Naive thymus-derived CD4-positive, alpha-beta T cell (primary cell): ENCODE measurements at places on chromosomes 2 and 18. TPM values are rescaled to one million over a fixed set of nuclear protein-coding genes. Genes with fewer than 3 reads are reported as not detected.

Gene SPP2
- total RNA-seq, result not detected

Gene CLHC1
- 5.3 TPM for total RNA-seq

Gene SFT2D3
- total RNA-seq, result 16.6 TPM

Gene TRABD2A
- total RNA-seq, result 189 TPM

Gene CCDC85A
- not detected for total RNA-seq

Gene UGT1A9
- not detected for total RNA-seq

Gene HSBP1L1
- 13.2 and 13.7 TPM in 2 replicates for total RNA-seq

Gene EVX2
- not detected in 2 replicates for total RNA-seq

Gene SULT1C2
- not detected in 2 replicates for total RNA-seq

Gene COLEC11
- not detected for total RNA-seq

Gene NEMP2
- 22.4 TPM for total RNA-seq

Gene ZNF521
- total RNA-seq, result not detected in 2 replicates

Gene DUSP19
- total RNA-seq, result 0.92 and 1.3 TPM in 2 replicates

Gene NRP2
- total RNA-seq, result 0.50 TPM

Gene REG1B
- total RNA-seq, result not detected

Gene PRKAG3
- total RNA-seq, result not detected

Gene ZSWIM2
- not detected for total RNA-seq

Gene PSMA8
- 0.89 TPM for total RNA-seq

Gene HDAC4
- total RNA-seq, result 62.3 TPM

Gene B3GNT2
- total RNA-seq, result 16.9 TPM

Gene ANKRD29
- 0.17 TPM for total RNA-seq

Gene DUSP11
- total RNA-seq, result 54.1 TPM

Gene TRIM54
- not detected for total RNA-seq

Gene DSC3
- not detected in 2 replicates for total RNA-seq

Gene OTOF
- not detected for total RNA-seq

Gene ZAP70
- 387 TPM for total RNA-seq

Gene PLCD4
- total RNA-seq, result 0.45 TPM

Gene BOLL
- not detected for total RNA-seq

Gene MERTK
- 0.77 TPM for total RNA-seq

Gene UGT1A6
- not detected for total RNA-seq

Gene CBLN2
- total RNA-seq, result not detected

Gene ST6GAL2
- not detected in 2 replicates for total RNA-seq

Gene RESP18
- total RNA-seq, result not detected

Gene SP5
- not detected for total RNA-seq

Gene EGR4
- not detected for total RNA-seq

Gene VAMP8
- total RNA-seq, result 55.1 TPM

Gene DSC1
- 4.0 TPM for total RNA-seq
